ENCODE measurements at places on chromosomes 4 and X. TPM values are rescaled to one million over a fixed set of nuclear protein-coding genes. Genes with fewer than 3 reads are reported as not detected.

The SEC31A gene
- 214 TPM for total RNA-seq

The IL2 gene
- total RNA-seq: not detected

DNA sequence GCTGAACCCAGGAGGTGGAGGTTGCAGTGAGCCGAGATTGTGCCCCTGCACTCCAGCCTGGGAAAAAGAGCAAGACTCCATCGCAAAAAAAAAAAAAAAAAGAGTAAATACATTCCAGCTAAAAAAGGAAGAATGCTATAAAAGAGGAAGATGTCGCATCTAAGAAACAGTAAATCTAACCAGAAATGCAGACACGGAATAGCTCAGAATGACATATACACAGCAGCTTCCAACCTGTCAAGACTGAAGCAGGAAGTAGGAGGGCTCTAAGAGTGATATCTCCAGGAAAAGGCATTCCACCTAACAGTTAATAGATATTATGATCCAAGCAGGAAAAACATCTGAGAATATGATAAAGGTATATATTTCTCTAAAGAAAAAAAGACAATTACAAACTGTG, 16.0 kb downstream of the CLOCK start:
- no peak for DNase-seq

DNA sequence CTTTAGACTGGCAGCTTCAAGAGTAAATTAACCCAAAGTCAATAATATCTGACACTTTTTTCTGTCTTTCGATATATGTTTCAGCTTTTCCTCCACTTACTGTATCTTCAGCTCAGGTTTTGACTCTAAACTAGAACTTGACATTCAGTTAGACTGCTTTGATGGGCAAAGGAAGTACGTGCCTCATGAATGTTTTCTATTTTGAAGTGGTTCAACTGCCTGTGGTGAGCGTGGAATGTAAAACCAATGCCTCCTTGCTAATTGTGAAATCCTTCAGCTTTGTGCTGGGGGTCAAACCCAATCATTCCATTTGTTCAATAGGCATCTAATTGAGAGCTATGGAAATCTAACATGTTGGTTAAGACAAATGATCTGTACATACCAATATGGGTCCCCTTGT, 857.0 kb upstream of the HTR2C start:
- no peak for DNase-seq

DNA sequence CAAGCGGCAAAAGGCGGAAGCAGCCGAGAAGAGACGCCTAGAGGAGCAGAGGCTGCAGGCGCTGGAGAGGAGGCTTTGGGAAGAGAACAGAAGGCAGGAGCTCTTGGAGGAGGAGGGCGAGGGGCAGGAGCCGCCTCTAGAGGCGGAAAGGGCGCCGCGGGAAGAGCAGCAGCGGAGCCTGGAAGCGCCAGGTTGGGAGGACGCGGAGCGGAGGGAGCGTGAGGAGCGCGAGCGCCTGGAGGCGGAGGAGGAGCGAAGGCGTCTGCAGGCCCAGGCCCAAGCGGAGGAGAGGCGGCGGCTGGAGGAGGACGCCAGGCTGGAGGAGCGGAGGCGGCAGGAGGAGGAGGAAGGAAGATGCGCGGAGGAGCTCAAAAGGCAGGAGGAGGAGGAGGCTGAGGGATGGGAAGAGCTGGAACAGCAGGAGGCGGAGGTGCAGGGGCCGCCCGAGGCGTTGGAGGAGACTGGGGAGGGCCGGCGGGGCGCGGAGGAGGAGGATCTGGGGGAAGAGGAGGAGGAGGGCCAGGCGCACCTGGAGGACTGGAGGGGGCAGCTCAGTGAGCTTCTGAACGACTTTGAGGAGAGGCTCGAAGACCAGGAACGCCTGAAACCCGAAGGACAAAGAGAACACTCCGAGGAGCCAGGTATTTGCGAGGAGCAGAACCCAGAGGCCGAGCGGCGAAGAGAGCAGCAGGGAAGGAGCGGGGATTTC, 72.9 kb downstream of the AASDH start:
- no peak for DNase-seq

DNA sequence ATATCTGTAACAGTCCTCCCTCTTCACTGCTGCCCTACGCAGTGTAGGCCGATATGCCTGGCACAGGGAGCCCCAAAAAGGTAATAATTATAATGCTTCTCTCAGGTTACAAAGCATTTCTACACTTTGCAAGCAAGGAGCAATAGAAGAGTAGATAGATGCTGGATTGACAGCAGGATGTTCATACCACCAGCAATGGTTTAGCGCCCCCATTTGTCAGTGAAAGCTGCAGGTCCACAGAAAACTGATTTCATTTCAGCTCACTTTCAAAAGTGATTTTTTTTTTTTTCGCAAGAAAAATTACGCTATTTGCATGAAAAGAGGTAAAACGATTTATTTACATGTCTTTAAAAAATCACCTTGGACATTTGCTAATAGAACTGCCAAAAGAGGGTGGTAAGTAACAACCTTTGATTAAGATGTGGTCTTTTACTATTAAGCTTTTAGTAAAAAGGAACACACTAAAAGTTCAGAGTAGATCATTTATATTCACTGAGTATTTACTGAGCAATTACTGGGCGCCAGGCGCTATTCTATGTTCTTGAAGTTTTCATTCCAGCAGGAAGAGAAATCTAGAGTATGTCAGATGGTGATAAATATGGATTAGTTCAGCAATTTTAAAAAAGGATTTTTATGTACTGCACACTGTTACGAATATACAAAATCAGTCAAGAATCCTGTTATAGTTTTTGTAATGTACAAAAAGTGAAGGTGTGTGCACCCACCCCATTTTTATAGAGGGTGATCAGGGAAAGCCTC, 34.4 kb downstream of the HPF1 start:
- no peak for DNase-seq

Data from transverse colon (tissue), 4 donors.